NCI-H187 (cell line): ENCODE measurements at places on chromosomes 5 and 9.

DNA sequence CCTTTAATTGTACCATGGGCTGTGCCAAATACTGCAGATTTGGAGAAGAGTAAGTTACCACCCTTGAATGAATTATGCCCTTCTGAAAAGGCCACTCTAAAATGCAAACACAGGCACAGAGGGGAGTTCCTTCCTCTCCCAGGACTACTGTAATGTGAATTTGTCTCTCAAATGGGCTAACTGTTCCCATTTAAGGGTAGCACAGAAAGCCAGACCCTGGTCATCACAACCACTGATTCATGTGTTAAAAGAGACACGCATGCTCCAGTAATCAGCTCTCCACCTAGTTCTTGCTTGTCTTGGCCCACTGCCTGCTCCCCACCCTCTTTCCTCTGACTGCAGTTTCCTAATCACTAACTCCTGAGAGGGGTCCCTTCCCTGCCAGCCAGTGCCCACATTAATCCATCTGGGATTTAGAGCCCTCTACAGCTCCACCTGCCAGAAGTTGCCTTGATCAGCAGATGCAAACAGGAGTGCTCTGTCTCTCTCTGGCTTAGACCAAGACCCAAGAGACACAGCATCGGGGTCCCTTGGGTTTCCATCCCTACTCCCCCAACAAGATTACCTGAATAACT lies 382.4 kb downstream of the TMEM167A start:
- no peak for DNase-seq

DNA sequence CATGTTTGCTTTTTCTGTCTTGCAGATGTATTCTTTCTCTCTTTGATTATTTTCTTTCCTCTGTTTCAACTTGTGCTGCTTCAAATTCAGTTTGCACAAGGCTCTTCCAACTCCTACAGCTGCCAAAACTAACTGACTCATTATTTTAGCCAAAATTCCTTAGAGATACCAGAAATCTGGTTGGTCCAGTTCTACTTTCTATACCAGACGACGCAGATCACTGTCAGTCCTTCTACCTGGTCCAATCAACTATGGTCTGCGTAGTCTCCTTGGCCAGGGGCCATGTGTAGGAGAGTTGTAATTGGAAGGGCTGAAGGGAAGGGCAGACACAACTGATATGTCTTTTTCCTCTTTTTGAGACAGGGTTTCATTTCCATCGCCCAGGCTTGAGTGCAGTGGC lies 51.9 kb upstream of the JAK2 start:
- DNase-seq = no peak

DNA sequence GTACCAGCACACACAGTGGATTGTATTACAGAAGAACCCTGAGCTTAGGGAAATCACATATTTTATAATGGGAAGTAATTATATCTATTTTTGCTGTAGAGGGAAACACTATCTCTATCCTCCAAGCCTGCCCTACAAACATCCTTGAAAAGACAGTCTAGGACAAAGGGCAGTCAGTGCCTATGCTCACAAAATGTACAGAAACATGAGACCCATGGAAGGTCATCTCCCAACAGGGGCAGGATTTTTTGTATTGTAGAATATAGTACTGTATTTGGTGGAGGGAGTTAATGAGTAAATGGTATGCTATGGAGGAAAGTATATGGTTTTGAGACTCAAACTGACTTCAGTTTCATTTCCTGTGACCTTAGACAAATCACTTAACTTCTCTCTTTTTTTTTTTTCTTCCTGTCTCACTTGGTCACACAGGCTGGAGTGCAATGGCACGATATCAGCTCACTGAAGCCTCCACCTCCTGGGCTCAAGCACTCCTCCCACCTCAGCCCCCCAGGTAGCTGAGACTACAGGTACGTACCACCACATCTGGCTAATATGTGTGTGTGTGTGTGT lies 5.8 kb upstream of the RAB14 start:
- no peak for DNase-seq

DNA sequence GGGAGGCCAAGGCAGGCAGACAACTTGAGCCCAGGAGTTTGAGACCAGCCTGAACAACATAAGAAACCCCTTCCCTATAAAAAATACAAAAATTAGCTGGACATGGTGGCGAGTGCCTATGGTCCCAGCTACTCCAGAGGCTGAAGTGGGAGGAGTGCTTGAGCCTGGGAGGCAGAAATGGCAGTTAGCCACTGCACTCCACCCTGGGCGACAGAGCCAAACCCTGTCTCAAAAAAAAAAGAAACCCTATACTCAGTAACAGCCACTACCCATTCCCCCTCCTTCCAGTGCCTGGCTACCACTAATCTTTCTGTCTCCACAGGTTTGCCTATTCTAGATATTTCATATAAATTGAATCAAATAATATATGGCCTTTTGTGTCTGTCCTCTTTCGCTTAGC lies 14.3 kb upstream of the SIL1 start:
- no peak for DNase-seq

DNA sequence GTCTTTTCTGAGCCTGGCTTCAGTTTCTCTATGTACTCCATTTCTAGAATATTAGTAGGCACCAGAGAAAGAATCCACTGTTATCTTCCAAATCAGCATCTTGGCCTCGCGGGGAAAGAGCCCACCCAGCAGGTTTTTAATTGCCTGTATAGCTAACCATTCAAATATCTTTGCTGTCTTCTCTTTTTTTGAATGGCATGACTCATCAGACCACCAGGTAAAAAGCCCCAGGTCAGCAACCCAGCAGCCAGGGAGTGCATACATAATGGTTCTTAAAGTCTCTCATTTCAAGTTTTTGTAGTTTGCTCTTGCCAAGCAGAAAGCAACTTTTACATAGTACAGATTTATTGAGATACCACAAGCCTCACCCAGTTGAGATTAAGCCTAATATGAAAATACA lies 50.7 kb downstream of the TMEM167A start:
- DNase-seq = no peak

GRCh38 chr9:130255631-130256134 lies 9.9 kb upstream of the HMCN2 start:
- DNase-seq = no peak

GRCh38 chr5:63089147-63089546 lies 510.5 kb downstream of the LRRC70 start:
- no peak for DNase-seq

GRCh38 chr5:135065306-135066265 lies 31.6 kb upstream of the PITX1 start:
- DNase-seq = no peak

DNA sequence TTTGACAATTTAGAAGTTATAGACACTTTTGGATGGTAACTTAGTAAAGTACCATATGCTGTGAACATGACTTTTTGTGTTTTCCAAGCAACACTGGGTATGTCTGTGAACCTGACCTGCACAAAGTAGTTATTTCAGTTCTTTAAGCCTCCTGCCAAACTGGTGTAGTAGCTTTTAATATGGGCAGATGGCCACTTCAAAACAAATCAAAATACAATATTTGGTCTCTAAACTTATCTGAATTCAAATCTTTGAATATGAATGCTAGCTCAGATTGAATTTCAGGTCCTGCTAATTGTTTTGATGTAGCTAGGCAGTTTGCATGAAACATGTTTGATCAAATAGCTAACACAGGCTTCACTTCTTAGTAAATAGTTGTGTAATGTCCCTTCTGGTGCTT lies 1176.7 kb upstream of the CDH9 start:
- DNase-seq = no peak

GRCh38 chr5:135315386-135315785 lies 83.6 kb downstream of the MACROH2A1 start:
- no peak for DNase-seq

DNA sequence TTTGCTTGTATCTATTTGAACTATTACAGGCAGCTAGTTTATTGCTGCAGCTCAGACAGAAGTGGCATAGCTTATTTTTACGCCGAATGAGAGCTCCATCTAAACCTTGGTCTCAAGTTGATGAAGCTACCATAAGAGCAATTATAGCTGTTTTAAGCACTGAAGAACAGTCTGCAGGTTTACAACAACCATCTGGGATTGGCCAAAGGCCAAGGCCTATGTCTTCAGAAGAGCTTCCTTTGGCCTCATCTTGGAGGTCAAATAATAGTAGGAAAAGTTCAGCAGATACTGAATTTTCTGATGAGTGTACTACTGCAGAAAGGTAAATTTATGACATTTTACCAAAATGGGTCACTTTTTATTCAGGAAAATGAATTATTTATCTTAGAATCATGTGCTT lies 67.9 kb downstream of the YTHDC2 start:
- DNase-seq = no peak

GRCh38 chr9:99288830-99289229 lies 66.7 kb downstream of the SEC61B start:
- DNase-seq = no peak

GRCh38 chr9:87226896-87227295 lies 270.8 kb upstream of the DAPK1 start:
- no peak for DNase-seq

- no peak for DNase-seq
Observed at GRCh38 chr9:1876891-1877496, 138.2 kb upstream of the SMARCA2 start.

DNA sequence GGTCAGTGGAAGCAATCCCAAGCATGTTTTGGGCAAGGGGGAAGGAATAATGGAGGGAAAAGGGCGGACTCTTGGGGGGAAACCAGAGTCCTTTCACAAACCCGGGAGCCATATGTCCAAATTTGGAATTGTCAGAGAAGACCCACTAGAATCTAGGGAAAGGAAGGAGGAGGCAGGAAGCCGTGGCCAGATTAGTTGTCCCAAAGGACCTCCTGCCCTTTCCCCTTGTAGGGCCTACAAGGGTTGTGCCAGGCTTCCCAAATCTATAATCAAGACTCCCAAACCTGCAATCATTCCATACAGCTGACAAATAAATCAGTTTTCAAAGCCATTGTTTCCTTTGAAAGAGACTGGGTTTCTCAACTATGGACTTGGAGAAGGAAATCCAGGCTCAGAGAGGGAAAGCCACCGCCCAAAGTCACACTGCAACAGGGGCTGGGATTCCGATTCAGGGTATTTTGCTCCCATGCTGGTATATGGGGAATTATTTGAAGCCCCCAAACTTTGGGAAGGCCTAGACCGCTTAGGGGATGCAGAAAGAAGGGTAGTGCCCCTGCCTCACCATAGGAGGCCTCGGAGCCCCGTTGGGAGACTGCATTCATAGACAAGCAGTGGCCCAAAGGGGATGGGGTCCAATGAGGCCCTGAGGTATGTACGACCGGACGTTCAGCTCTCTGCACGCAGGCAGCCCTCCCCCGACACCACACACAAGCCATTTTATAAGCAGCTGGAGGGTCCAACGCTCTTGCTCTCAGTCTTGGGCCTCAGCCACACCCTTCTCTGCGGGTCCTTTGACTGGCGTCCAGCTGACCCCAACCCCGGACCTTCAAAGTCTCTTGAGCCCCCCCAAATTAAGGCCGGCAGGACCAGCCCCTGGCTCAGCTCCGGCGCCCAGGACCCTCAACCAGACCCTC lies 815 bp downstream of the ANXA6 start:
- no peak for DNase-seq

GRCh38 chr5:37174928-37175327 lies 74.2 kb downstream of the CPLANE1 start:
- no peak for DNase-seq

- no peak for DNase-seq
Observed at GRCh38 chr5:93304456-93305250, 276.4 kb downstream of the NR2F1-AS1 start.

DNA sequence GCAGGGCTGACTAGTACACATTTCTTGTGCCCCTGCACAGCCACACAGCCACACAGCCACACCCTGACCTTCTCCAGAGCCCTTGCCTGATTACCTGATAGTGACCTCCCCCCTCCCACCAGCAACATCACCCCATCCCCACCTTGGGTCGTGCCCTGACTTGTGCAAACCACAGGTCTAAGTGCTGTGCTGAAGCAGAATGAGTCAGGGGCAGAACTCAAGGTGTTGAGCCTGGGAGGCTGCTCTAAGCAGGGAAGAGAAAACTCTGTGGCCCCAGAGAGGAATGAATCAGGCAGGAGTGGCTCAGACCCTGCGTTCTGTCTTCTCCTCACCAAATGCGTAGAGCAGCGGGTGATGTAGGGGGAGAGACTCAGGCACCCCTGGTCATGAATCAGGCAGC lies 24.3 kb upstream of the FAT2 start:
- no peak for DNase-seq

DNA sequence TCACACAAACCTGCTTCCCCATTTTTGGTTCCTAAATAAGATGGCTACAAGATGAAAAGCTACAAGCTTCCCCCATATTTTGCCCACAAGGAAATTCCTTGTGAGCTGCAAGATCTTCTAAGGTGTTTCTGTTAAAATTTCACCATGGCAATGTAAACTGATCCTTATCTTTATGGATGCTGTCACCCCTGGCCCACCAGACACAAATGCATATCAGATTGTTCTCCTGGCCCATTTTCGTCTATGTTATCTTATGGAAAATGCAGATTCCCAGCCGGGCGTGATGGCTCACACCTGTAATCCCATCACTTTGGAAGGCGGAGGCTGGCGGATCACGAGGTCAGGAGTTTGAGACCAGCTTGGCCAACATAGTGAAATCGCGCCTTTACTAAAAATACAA lies 65.1 kb upstream of the IL6ST start:
- DNase-seq = no peak

- DNase-seq = no peak
Observed at GRCh38 chr5:38069360-38069759, 189.0 kb upstream of the EGFLAM start.

DNA sequence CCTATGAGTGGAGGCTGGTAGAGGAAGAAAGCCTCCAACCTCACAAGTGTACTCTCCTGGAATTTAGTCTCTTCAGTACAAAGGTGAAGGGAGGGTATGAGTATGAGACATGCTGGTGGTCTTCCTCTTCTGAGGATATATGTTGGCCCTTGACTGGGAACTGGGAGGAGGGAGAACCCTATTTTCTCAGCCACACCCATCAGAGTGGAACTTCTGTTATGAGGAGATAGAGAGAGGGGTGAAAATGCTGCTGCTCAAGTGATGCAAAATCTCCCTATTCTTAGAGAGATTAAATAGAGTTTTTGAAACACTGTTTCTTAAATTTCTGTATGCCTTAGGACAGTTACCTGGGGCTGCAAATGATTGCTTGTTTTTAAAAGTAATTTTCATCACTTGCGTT lies 203.4 kb upstream of the PRR16 start:
- no peak for DNase-seq

- DNase-seq = no peak
Observed at GRCh38 chr5:164962329-164962961, 1457.0 kb downstream of the MAT2B start.

DNA sequence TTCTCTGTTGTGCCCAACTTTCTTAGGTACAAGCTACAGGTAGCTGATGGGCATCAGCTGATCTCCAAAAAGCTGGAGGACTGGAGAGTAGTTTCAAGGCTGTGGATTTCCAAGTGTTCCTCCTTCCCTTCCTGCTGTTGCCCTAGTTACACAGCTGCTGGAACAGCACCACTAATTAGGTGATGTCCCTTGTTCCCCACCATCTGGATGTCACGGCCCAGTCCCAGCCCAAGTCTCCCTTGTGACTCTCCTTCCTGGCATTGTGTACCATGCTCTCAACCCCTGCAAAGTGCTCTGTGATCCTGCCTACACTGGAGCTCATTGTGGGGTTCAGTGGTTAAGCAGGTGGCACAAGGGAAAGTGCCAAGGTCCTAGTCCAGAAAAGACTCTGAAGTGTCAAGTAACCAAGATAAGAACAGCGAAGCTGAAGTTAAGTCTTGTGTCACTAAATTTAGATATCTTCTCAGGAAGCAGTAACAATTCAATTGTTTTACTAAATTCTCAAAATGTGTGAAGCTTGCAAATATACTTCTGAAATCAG lies 604.5 kb downstream of the ISL1 start:
- DNase-seq = no peak
